ENCODE measurements at places on chromosomes 12 and 14. TPM values are rescaled to one million over a fixed set of nuclear protein-coding genes. Genes with fewer than 3 reads are reported as not detected.

- no peak for DNase-seq
These were observed 321.0 kb downstream of the BCL11B start for GRCh38 chr14:98951031-98951430.

DNA sequence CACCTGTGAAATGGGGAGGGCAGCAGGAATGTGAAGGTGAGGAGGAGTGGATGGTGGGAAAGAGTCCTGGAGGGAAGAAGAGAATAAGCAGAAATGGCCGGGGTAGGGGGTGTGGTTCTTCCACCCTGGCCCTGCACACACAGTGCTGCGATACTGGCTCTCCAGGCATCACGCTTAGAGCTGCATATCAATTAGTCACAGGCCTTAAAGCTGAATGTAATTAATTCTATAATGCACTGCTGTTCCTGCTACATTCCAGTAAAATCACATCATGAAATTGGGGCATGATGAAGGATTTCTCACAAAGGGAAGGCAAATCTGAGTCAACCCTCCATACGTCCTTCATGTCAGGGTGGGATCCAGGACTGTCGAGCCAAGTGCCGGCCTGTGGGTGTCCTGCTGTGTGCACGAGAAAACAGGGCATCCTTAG lies 566.1 kb downstream of the BCL11B start:
- no peak for DNase-seq

- no peak for DNase-seq
These were observed 134.4 kb downstream of the LLPH start for GRCh38 chr12:65996146-65996545.

DNA sequence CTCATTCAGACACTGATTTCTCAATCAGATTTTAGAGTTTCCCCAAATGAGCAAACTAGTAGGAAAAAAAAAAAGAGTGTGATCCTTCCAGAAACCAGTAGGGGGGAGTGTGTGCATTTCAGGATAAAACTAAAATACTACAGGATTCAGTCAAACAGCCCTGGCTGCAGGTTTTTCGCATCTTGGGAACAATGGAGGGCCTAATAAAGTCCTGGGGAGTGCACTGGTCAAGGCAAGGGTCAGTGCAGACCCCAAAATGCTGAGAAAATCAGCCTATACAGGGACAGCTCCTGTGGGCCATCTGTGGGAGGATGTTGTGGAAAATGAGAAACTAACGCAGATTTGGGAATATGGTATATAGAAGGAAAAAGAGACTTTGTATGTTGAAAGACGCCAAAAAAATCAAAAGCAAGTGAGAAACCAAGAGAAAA lies 22.2 kb upstream of the ABCD4 start:
- DNase-seq: no peak

- DNase-seq: no peak
These were observed 184.6 kb upstream of the SOX5 start for GRCh38 chr12:24134092-24134491.

DNA sequence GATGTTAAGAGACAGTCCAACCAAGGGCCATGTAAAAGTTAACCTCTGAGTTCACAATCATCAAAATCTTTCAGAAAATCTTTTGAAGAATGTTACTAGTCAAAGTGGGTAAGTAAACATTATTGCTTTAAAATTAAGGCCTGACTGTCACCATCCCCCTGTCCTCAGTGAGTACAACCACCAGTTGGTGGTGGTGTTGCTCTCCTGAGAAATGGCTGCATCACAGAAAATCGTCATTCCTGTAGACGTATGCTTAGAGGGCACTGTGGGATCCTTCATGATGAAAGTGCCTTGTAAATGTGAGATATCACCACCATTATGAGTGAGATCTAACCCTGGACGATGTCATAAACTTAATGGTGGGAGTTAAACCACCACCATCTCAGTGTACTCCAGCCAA lies 451.2 kb downstream of the RPS29 start:
- no peak for DNase-seq

GRCh38 chr12:64452559-64453329 lies 824 bp downstream of the TBK1 start:
- DNase-seq: no peak

DNA sequence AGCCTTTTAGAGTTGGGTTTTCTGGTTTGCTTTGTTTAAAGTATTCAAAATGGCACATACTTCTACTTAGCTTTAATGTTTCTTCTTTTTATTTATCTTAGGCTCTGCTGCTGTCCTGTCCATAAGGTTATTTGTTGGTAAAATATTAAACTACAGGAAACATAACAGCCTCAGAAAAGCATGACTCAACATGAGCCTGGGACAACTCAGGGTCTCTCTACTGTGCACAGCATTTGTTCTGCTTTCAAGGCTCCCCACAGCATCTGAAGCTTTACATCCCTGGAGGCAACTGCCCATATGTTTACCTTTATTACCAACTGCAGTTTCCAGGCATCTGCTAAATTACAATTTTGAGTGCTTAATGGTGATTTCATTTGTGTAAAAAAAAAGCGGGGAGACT lies 954.2 kb upstream of the FBXO33 start:
- no peak for DNase-seq

GRCh38 chr12:112559784-112560183 lies 141.0 kb downstream of the PTPN11 start:
- no peak for DNase-seq

DNA sequence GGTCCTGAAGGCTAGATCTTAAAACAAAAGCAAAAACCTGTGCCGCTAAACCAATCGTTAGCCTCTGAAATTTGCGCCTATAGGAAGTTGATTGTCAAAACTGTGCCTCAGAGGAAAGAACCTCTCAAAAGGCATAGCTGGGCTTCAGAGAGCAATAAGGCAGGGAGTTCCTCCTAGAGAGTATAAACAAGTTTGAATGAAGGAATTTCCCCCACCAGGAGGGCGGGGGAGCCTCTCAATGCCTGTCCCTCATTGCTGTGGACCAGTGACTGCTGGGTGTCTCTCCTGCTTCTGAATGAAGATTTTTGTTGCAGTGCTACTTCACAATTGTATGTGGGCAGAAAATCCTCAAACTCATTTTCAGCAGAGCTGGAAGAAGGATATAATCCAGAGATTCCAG lies 88.6 kb downstream of the KCNK10 start:
- DNase-seq: no peak

DNA sequence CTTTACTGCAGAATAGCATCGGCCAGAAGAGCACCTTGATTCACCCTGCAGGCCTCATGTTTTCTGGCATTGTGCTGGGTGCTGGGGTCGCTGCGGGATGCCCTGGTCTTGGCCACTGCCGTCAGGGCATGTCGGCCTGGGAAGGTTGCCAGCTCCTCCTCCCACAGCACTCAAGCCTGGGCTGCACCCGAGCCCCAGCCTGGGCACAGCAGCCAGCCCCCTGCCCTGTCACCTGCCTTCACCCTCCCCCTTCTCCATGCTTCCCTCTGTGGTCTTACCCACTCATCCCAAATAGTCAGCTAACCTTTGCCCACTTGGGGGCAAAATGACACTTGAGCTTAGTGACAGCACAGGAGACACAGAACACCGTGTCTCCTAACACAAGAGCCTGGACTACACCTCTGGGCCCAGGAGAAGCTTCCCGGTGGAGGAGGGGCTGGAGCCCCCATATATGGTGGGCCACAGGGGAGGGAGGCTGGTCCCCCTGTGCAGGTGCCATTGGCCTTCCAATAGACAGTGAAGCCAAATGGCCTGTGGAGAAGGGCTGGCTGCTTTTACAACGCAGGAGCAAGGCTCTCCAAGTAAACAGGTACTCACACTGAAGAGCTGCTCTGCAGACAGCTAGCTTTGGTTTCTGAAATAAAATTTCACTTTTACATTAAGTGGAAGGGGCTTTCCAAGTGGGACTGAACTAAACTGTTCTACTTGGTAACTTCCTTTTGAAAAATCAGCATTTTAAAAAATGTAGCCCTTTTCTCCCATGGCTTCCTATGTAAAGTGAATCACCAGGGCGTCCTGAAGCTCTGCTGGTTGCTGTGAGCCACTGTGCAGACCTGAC lies 51.2 kb upstream of the AMN start:
- no peak for DNase-seq

- no peak for DNase-seq
These were observed 188.4 kb downstream of the PAH start for GRCh38 chr12:102728506-102729242.

GRCh38 chr14:66099931-66100330 lies 386.2 kb upstream of the CCDC196 start:
- DNase-seq: no peak

DNA sequence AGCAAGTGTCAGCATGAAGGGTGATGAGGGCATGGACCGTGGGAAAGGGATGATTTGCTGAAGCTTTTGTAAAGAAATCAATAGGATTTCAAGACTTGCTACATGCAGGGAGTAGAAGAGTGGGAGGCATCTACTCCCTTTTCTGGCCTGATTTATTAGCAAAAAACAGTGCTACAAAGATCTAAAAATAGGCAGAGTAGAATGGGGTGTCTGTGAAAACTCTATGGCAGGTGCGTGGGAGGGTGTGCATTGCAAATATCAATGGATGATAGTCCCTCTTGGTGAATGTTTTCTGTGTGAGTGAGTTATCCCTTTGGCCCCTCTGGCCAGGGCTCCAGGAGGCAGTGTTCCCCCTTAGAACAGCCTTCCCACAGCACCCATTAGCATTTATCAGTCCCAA lies 139.0 kb downstream of the SMOC1 start:
- DNase-seq: no peak

- DNase-seq: no peak
These were observed 150.2 kb upstream of the EEA1 start for GRCh38 chr12:93079271-93079670.

DNA sequence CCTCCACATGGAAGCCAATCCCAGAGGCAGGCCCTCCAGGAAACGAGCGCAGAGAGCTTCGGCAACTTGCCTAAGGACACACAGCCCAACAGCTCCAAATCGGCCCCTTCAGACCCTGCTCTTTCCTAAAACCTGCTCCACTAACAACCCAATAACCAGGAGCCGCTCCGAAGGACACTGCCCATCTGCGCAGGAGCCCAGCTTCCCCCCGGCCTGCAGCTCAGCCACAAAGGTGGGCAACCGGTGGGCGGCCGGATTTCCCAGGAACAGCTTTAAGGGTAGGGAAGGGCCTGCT lies 13.6 kb downstream of the RAB35 start:
- DNase-seq: no peak

DNA sequence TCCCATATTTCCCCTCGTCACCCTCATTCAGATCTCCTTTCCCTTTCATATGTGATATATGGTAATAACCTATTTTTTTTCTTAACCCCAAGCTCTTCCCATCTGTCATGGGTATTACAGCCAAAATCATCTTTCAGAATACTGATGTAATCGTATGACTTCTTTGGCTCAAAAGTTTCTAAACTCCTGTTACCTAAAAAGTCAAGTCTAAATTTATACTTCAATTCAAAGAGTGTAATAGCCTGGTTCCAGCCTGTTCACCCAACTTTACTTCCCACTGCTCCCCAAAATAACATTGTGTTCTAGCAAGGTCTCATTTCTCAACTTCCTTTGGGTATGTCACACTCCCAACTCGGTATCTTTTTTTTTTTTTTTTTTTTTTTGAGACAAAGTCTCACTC lies 48.5 kb downstream of the TBK1 start:
- DNase-seq: no peak

GRCh38 chr12:76549131-76549530 lies 10.4 kb downstream of the OSBPL8 start:
- no peak for DNase-seq

DNA sequence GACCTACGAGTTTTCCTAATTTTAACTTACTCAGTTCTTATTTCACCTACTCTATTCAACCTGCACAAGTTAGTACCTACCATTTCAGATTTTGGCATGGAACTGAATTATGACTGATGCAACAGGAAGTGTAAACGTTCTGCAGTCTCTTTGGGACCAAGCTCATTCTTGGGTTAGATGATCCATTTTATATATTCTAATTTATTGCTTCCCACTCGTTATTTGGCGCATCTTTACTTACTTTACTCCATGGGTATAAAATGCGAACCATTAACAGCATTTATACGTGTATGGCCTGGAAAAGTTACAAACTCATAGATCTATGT lies 1.0 kb upstream of the EML1 start:
- DNase-seq: no peak

Gene BCL2L2
- total RNA-seq: 9.3 TPM

Gene SRGAP1
- 0.07 TPM for total RNA-seq

Gene IAPP
- not detected for total RNA-seq

Gene FBLN5
- total RNA-seq: 6.2 TPM

Gene AMDHD1
- 0.30 TPM for total RNA-seq

Gene GALNT9
- not detected for total RNA-seq

Gene TMPRSS12
- total RNA-seq: not detected

Gene ANKRD33
- total RNA-seq: not detected

Gene PARPBP
- 27.4 TPM for total RNA-seq

Gene POU6F1
- total RNA-seq: 5.5 TPM

Gene LPAR5
- total RNA-seq: 4.1 TPM

Gene IL22
- not detected for total RNA-seq
